ENCODE measurements at places on chromosomes 2 and 18. TPM values are rescaled to one million over a fixed set of nuclear protein-coding genes. Genes with fewer than 3 reads are reported as not detected.

Gene CCDC178
- 0.23 TPM for polyA plus RNA-seq

Gene MOGAT1
- 0.19 TPM for polyA plus RNA-seq

DNA sequence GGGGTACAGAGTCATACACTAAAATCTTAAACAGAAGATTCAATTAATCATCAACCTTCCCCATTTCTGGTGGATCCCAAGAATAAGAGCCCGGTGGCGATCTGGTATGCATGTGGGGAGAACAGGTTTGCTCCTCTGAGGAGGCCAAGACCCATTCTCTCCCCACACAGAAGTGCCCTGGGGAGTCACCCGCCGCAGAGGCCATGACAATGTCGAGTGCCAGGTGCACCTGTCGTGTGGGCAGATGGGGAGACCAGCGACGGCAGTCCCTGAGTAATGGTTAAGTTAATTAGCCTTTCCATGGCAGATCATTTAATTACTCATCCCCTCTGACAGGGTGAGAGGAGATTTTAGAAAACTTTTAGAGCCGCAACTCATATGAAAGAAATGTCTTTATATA lies 345.0 kb downstream of the NCKAP5 start:
- no peak for DNase-seq

Gene MC2R
- not detected for polyA plus RNA-seq

- no peak for DNase-seq
These were observed 47.5 kb downstream of the EPAS1 start for GRCh38 chr2:46344706-46345105.

Gene ZNF24
- polyA plus RNA-seq = 11.5 TPM

Gene IL1R1
- polyA plus RNA-seq = 12.8 TPM

DNA sequence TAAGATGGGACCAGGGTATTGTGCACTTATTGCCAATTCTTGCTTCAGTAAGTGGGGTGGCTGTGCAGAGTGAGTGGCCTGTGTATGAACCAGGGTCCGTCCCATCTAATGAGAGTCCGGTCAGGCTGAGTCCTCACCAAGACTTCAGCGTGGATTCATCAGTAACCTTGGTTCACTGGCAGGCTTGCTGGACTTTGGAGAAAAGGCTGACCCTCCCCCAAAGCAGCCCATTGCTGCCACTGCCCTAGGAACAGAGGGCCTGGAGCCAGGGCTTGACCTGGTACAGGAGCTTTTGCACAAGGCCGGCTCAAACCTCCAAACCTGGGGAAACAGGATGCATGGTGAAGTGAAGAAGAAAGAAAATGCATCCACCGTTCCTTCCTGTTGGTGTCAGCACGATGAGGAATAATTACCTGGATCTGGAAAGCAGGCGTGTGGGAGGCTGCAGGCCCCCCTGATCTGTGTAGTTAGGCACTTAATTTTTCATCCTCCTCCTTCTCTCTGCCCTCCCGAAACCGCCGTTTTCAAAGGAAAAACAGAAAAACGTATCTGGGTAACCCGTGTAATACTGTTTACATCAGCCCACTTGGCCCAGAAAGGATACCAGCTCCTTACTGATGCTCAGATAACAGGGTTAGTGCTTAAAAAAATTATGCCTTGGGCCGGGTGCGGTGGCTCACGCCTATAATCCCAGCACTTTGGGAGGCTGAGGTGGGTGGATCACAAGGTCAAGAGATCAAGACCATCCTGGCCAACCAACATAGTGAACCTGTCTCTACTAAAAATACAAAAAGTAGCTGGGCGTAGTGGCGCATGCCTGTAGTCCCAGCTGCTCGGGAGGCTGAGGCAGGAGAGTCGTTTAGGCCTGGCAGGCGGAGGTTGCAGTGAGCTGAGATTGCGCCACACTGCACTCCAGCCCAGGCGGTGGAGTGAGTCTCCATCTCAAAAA lies 147.7 kb downstream of the TGIF1 start:
- no peak for DNase-seq

Gene PCARE
- 1.6 TPM for polyA plus RNA-seq

DNA sequence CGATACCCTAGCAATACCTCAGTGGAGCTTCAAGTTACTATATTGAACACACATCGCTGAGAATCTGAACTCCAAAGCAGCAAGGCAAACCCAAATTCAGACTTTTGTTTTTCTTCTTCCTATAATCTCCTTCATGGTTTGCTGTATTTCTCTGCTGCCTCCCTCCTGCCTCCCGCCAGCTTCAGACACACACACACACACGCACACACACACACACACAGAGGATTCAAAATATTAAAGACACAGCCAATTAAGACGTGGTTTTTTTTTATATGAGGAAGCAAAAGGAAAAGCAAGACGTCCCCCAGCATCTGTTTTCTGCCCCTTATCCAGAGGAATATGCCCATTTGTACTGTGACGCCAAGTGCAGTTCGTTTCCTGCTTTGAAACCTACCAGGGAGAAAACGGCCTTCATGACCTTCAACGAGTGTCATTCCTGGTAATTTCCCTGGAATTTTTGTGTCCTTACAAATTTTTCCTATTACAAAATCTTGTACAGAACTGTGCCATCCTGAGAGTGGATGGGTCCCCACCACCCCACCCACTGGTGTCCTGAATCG lies 547.9 kb upstream of the ID2 start:
- DNase-seq = no peak

DNA sequence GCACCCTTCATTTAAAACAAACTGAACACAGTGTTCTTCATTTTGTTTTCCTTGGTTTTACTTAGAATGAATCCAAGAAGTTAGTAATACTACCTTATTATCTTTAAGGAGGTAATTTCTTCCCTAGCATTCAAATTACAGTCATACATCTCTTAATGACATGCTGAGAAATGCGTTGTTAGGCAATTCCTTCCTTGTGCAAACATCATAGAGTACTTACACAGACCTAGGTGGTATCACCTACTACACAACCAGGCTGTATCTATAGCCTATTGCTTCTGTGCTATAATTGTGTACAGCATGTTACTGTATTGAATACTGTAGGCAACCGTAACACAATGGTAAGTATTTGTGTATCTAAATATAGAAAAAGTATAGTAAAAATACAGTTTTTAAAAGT lies 8.4 kb upstream of the CABYR start:
- DNase-seq = no peak

DNA sequence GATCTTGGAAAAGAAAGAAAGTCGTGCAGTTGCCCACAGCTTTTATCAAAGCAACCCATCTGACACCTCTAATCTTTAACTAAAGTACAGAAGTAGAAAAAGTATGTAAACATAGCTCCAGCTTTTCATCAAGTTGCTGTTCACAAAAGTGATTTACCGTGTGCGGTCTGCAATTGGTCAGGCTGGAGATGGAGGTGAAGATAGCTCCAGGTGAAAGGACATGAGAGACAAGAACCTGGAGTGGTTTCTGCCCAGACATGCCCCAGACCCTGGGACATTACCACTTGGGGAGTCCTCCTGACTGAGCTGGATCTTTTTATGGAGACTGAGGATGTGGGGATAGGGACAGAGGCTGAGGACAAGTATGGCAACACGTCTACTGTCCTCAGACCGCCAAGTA lies 82.7 kb downstream of the LAMA1 start:
- DNase-seq = no peak

- DNase-seq = no peak
These were observed 296.2 kb upstream of the NRP2 start for GRCh38 chr2:205386109-205386508.

DNA sequence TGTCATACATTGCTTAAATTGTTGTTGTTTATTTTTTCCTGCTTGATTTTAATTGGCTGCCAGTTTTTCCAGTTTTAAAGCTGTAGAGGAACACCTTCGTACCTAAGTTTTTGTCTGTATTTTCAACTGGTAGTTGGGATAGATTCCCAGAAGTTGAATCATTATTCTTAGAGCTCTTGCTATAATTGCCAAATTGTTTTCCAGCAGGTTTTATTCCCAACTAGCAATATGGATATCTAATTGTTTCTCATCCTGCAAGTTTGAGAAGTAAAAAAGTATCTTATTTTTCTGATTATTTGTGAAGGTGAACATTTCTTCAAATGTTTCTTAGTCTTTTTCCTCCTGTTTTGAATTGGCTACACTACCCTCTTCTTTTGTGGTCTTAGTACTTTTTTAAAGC lies 6.7 kb downstream of the SMARCAL1 start:
- no peak for DNase-seq

DNA sequence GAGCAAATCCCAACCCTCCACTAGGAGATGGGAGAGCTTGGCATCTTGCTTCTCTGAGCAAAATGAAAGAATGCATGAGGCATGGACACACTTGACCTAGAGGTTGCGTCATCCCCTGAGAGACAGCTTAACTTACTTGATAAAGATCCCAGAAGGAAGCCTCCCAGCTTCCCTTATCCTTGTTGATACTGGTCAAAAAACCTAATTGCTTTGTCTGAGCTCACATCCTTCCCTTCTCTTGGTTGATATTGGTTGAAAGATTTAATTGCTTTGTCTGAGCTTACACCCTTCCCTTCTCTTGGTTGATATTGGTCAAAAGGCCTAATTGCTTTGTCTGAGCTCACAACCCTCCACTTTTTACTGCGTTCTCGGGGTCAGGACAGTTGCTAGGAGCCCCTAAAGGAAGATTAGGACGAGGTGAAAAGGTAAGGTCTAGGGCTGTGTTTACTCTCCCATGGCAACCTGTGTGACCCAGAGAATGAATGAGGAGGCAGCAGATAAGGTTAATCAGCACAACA lies 12.2 kb upstream of the BOD1L2 start:
- no peak for DNase-seq

Gene STARD6
- not detected for polyA plus RNA-seq

Gene OSBPL6
- polyA plus RNA-seq = 2.7 TPM

- DNase-seq = no peak
These were observed 54.0 kb upstream of the PGAP1 start for GRCh38 chr2:196980473-196980872.

Gene IL36A
- polyA plus RNA-seq = not detected

DNA sequence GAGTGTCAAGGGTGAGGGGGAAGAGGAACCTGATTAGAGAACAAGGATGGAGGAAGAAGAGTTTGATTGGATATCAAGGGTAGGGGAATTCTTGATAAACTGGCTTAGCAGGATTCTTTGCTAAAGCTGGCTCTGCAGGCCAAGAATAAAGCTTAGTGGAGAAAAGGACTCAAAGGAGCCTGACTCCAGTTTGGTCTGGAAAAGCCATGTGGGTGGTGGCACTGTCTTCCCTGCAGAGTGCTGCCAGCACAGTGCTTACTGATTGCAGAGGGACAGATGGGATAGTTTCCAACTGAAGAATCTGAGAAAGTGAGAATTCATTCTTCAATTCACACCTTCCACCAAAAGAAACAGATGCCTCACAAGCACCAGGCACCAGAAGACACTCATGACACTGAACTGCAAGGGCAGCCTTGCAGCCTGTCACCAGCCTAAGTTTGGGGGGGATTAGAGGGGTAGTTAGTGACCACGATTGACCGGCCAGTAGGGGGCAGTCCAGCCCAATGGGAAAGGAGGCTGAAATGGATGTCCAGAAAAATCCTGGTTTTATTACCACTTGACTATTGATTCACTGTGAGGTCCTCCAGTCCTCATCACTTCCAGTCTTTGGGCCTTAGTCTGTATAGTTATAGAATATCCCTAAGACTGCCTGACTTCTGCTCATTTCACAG lies 334.5 kb downstream of the SMAD2 start:
- no peak for DNase-seq

- no peak for DNase-seq
These were observed 193.5 kb downstream of the NCKAP5 start for GRCh38 chr2:133374781-133375180.

DNA sequence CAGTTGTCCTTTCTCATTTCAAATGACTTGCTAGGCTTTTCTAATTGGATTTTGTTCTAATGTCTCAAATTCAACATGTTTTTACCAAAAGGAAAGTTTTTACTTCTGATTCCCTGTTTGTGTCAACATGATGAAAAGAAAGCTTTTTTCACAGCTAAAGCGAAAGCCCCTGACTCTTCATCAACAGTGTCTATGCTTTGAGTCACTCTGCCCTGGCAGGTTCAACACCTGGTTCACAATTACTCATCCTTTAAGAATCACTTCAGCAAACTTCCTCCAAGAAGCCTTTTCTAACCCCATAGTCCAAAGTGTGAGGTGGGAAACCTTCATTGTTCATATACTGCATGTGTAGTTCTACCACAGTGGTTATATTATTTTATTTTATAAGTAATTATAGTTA lies 7.6 kb upstream of the DSG2 start:
- no peak for DNase-seq

GRCh38 chr2:197929008-197929885 lies 124.9 kb downstream of the PLCL1 start:
- peak; percentile 32 for DNase-seq

Gene DUSP19
- polyA plus RNA-seq = 4.2 TPM

DNA sequence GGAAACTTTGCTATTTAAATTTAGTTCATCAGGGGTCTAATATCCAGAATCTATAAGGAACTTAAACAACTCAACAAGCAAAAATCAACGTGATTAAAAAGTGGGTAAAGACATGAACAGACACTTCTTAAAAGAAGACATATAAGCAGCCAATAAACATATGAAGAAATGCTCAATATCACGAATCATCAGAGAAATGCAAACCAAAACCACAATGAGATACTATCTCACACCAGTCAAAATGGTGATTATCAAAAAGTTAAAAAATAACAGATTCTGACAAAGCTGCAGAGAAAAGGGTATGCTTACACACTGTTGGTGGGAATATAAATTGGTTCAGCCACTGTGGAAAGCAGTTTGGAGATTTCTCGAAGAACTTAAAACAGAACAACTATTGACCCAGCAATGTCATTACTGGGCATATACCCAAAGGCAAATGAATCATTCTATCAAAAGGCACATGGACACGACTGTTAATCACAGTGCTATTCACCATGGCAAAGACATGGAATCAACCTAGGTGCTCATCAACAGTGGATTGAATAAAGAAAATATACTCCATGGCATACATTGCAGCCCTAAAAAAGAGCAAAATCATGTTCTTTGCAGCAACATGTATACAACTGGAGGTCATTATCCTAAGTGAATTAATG lies 189.9 kb downstream of the SLC4A10 start:
- DNase-seq = no peak

DNA sequence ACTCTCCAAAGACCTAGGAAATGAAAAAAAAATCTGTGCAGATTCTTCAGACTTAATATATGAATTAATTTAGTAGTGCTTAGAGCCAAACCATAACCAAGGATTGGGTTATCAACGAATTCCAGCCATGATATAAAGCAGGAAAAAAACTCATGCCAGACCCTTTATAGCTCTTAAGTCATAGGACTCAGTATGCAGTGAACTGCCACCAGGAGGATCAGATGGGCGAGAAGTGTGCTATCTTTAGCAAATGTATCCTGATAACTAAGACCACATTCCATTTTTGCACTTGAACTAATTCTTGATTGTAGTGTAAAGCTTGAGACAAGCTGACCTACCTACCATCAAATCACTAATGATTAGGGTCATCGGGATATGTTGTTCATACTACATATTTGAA lies 178.1 kb downstream of the IKZF2 start:
- DNase-seq = no peak

Gene CNNM3
- 7.1 TPM for polyA plus RNA-seq

All from heart left ventricle (tissue), 16 donors.